Fibroblast of the aortic adventitia (primary cell): ENCODE measurements at places on chromosomes 11 and 22.
A peak's percentile ranks its signal among the peaks of the same experiment; 100 is the strongest.

- DNase-seq, result peak; percentile 85
Measured at GRCh38 chr22:30802202-30803166, 107.8 kb downstream of the OSBP2 start.

DNA sequence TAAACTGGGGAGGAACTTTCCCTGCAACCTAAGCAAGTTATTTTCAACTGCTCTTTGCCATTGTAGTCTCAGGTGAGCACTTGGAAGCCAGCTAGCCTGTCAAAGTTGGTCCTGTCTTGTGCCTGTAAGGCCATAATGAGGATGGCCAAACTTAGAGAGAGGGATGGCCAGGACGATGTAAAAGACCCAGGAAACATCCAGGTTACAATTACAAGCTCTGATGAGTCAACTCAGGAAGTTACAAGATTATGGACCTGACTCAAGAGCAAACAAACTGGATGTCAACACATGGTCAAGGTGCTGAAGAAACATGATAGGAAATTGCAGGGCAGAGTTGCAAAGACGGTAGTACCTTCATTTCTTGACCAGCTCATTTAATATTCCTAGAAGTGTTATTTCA, 1.6 kb downstream of the GTPBP1 start:
- peak; percentile 40 for DNase-seq

- no peak for DNase-seq
Measured at GRCh38 chr11:27464909-27465308, 7.7 kb downstream of the LGR4 start.

GRCh38 chr11:121257976-121258375, 34.6 kb upstream of the SC5D start:
- no peak for DNase-seq

DNA sequence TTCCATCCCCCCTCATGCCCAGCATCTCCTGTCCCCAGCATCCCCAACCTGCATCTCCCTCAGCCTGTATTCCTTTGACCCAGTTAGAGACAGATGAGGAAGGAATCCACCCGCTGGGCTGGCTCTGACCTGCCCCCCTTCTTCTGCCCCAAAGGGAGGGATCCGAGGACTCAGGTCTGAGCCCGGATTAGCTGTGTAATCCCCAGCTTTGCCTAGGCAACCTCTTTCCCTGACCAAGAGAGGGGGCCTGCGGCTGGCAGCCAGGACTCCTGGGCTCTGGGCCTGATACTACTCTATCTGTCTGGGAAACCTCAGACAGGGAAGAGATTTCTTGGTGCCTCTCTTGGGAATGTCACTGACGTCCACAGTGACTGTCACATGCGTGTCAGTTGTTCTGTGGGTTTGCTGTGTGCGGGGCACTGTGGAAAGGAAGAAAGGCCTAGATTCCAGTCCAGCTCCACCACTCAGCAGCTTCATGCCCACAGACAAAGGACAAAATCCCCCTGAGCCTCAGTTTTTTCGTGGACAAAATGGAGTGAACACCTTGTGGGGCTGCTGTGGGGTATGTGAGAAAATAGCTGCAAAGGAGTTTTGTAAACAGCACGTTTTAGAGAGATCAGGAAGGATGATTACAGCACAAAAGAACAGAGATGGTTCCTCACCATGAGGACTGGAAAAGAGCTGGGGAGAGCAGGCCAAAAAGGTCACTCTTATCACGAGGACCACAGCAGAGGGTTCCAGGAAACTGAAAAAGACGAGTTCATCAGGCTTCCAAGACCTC, 1.3 kb upstream of the NDUFV1 start:
- DNase-seq, result no peak
